Prostate gland (tissue), 2 donors: ENCODE measurements at places on chromosomes 12 and 14. TPM values are rescaled to one million over a fixed set of nuclear protein-coding genes. Genes with fewer than 3 reads are reported as not detected.
A peak's percentile ranks its signal among the peaks of the same experiment; 100 is the strongest.

- peak; percentile 33 for DNase-seq
Measured at GRCh38 chr12:27780612-27781408, 774 bp upstream of the MANSC4 start.

DNA sequence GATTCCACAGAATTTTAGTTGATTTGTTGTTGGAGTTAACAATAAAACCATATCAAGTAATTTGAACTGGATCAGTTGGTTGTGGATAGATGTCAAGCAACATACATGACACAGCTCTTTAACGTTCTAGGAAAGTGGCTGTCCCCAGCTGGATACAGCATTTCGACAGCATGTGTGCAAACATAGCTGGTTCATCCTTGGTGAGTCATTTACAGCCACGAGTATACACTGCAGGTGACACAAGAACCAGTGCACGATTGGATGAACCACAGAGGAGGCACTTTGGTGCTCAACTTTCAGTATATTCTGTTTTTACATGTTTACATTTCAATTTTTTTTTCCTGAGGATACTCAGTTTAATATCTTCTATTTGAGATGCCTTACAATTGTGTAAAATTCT is 242.4 kb downstream of the TMEM117 start:
- no peak for DNase-seq

BDKRB1 gene
- not detected for total RNA-seq

- peak; percentile 41 for DNase-seq
Measured at GRCh38 chr12:51814311-51815088, 34.0 kb downstream of the FIGNL2 start.

DNA sequence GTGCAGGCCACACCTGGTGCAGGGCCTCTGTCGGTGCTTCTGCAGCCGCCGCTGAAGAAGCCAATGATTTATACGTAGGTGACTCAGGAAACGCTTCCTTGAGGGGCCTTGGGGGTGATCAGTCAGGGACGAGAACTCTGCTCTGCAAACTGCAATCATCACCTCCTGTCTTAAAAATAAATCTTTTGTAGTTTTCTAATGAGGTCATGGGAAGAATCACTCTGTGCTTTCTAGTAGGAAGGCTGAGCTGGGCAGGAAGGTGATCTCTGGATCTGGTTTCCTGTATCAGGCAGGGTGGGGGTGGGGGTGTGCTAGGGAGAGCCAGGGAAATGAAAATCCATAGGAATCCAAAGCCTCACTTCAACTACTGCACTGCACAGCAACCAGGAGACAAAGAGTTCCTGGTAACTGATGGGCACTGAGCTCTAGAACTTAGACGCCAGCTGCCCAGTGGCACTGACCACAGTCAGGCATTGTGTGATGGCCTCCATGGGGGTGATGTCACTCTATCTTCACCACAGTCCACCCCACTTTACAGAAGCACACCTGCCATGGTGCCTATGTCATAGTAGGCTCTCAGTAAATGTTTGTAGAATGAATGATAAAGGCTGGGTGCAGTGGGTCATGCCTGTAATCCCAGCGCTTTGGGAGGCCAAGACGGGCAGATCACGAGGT is 292.4 kb upstream of the PWP1 start:
- no peak for DNase-seq

ITGA7 gene
- 17.4 TPM for total RNA-seq

DNA sequence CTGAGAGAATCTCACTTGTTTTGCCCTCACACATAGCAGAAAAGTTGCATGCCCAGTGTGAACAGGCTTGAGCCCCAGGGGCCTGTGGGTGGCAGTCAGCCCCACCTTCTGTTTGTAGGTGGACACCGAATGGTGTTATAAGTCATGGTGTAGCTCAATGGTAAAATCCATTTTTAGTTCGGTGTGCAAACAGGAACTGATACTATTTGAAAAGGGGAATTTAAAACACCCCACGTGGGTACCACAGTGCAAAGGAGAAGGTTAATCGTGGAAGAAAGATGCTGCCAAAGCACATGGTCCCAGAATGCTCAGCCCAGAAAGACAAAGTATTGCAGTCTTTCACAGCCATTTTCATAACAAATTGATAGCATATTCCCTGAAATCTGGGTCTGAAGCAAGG is 71.8 kb upstream of the GZMB start:
- no peak for DNase-seq
